ENCODE measurements at places on chromosomes 4 and X.

GRCh38 chr4:138861135-138861534 is 154.4 kb upstream of the NOCT start:
- no peak for DNase-seq

DNA sequence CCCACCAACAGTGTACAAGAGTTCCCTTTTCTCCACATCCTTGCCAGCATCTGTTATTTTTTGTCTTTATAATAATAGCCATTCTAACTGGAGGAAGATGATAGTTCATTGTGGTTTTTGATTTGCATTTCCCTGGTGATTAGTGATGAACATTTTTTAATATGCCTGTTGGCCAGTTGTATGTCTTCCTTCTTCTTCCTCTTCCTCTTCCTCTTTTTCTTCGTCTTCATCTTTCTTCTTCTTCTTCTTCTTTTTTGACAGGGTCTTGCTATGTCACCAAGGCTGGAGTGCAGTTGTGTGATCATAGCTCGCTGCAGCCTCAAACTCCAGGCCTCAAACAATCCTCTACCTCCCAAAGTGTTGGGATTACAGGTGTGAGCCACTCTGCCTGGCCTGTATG is 87.4 kb downstream of the CCDC160 start:
- DNase-seq, result no peak

DNA sequence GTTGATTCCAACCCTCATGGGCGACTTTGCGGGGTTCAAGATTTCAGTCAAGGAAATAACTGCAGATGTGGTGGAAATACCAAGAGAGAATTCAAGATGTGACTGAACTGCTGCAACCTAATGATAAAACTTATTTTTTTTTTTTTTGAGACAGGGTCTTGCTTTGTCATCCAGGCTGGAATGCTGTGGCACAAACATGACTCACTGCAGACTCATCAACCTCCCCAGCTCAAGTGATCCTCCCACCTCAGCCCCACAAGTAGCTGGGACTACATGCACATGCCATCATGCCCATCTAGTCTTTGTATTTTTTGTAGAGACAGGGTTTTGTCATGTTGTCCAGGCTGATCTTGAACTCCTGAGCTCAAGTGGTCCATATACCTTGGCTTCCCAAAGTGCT is 19.5 kb upstream of the WDFY3 start:
- DNase-seq, result no peak

DNA sequence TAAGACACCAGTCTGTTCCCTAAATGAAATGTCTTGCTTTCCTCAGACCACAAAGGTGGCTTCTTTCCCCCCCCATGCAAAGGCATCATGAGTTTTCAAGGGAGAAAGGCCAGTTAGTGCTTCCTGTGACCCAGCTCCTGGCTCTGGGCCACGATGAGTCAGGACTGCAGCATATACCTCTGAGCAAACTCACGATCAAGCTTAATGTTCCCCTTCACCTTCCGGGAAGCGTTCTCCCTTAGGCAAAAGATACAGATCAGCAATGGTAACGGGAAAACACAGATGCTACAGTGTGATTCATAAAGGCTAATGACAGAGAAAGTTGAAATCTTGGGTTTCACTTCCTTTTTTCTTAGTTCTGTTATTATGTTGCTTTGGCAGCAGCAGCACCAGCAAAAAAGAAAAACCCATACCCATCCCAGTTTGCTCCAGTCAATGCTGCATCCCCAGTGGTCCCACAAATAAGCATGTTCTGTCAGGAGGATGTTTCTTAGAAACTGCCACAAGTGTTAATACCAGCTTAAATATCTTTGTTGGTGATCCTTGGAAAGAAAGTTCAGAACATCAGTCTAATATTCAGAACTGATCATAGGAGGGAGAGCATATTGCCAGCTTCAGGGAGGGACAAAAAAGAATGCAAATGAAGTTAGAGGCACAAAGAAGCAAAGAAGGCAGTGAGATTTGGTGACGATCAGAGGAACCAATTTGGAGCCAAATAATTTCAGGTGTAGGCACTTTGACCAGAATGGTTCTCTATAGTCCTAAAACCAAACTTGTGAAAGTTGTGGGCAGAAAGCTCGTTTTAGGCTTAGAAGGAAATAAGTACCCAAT is 41.2 kb downstream of the LONRF3 start:
- peak; percentile 36 for DNase-seq

- no peak for DNase-seq
Measured at GRCh38 chr4:156374069-156374468, 420.4 kb upstream of the CTSO start.

- DNase-seq, result no peak
Measured at GRCh38 chr4:8771666-8772065, 100.0 kb downstream of the HMX1 start.

DNA sequence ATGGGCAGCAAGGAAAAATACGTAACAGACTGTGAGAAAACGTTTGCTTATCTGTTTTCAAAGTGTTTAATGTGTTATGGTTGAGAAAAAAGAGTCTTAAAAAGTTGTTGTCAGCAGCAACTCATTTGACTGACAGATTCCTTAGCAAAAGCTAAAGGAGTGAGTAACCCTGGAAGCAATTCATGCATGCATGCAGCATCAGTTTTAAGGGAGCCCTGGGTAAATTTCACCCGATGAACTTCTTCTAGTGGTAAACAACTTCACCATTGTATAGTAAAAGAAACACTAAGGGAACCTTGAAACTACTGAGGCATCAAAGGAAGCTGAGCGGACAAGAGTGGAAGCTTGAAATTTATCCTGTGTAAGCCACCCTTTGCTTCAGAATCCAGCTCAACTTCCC is 583.2 kb upstream of the INTU start:
- DNase-seq, result no peak

DNA sequence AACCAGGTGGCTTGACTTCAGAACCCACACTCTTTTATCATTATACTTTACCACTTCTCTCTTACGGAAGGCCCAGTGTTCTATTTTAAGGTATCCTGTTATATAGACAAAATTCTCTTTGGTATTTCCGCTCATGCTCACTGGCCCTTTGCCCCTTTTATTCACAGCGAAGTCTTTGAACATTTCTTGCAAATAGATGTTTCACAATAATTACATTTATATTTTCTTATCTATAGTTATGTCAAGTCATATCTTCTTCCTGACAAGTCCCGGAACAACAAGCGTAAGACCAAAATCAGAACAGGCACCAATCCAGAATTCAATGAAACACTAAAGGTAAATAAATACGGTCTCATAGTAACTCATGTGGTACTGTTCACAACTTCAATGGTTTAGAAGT is 102.0 kb downstream of the SYTL5 start:
- DNase-seq, result no peak

DNA sequence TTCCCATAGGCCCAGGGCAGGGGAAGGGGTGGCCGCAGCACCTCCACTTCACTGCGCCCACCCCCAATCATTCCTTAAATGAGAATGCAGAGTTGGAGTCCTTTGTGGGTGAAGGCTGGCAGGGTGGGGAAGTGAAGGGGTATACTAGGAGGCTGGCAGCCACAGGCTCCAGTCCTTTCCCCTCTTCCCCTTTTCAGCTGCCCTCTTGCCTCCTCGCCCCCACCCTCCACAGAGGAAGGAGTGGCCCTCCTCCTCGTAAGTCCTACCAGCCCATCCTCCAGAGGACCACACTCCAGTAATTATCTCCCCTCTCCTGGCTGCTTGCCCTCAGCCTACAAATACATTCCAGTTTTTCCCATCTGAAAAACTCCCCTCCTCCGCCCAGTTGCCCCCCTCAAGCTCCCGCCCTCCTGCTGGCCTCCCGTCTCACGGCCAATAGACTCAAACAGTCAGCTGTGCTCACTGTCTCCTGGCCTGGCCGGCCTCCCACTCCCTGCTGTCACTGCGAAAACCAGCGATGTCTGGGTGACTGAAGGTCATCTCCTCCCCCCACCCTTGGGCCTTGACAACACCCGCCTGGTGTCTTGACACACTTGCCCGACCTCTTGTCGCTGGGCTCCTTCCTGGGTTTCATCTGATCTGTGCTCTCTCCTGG is 38.8 kb downstream of the EFNB1 start:
- no peak for DNase-seq

DNA sequence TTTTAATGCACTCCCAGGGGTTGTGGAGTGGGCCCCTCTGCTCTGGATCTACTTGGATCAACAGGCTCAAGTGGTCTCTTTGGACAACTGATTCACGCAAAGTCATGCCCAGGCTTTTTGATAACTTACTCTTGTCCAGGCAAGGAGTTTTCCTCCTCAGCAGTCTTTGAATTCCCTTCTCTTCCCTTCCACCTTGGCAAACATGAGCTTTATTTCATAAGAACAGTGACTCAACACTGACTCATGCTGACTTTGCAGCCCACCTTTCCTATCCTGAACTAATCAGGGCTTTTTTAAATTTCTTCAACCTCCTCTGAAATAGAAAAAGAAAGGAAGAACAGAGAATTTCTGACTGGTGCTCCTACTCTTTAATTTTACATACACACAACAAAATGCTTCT is 132.1 kb upstream of the LDB2 start:
- DNase-seq, result no peak

Measured in stimulated activated CD4-positive, alpha-beta T cell treated with anti-CD3 and anti-CD28 coated beads, Interleukin-12 subunit alpha, Interleukin-12 subunit beta, amount 100 ng/mL, for 48 hours (primary cell).